ENCODE measurements at places on chromosomes 11 and 22.

DNA sequence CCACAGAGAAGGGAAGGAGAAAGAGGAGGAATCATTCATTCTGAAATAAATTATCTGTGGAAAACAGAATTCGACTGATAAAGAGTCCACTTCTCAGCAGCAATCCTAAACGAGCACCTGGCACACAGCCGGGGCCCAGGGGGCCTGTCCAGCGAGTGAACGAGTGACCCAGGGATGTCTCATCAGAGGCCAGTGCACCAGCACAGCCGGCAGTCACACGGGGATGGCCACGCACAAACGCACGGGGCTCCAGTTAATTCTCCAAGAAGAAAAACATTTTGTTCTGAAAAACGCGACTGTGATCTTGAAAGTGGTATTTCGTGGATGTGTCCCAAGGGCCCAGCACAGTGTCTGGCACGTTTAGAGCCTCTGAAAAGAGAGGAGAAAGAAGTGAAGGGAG, 154.6 kb downstream of the BRD1 start:
- no peak for DNase-seq

- no peak for DNase-seq
These were observed 96.2 kb upstream of the TEAD1 start for GRCh38 chr11:12577725-12578644.

GRCh38 chr11:43979571-43980219, 37.3 kb downstream of the C11orf96 start:
- DNase-seq = no peak

- DNase-seq = no peak
These were observed 41.0 kb upstream of the MS4A8 start for GRCh38 chr11:60658409-60658808.

Data from CD4-positive, alpha-beta T cell treated with Interleukin-17A for 4 hours (primary cell).